ENCODE measurements at places on chromosomes 7 and 10. TPM values are rescaled to one million over a fixed set of nuclear protein-coding genes. Genes with fewer than 3 reads are reported as not detected.

GRCh38 chr10:119518936-119519335 lies 23.6 kb downstream of the RGS10 start:
- DNase-seq, result no peak

- no peak for DNase-seq
Observed at GRCh38 chr7:158975526-158976467, 119.4 kb downstream of the DYNC2I1 start.

DNA sequence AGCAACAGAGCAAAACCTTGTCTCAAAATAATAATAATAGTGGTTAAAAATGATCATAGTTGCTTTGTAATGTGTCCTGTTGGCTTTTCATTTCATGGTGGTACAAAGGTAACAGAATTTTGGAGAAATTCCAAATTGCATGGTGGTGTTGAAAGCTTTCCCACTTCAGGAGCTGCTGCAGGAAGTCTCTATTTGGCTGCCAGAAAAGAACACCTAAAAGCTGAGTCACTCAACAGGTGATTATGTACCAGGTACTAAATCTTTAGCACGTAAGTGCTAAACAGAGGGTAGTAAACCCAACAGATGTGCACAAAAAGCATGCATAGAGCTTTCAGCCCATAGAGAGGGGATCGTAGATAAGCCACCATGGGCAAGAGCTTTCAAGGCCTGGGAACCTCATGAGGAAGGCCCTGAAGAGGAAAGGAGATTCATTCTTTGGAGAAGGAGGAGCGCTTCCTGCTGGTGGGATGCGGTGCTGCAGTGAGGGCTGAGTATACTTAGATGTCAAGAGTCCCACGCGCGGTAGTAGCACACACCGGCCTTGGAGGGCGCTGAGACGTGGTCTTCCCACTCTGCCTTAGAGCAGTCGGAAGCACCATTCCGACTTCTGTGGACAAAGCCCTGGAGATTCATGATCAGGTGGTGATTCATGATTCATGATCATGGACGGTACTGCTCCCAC lies 118.7 kb downstream of the RALA start:
- DNase-seq, result peak; percentile 63

AKR1D1 gene
- not detected for total RNA-seq

CABCOCO1 gene
- total RNA-seq, result 15.4 TPM

WDR86 gene
- 2.9 TPM for total RNA-seq
